Occipital lobe (tissue), 3 donors: ENCODE measurements at places on chromosomes 1 and 21. TPM values are rescaled to one million over a fixed set of nuclear protein-coding genes. Genes with fewer than 3 reads are reported as not detected.

GRCh38 chr1:197912739-197913494 is 4.3 kb upstream of the LHX9 start:
- no peak for DNase-seq

GRCh38 chr1:151047925-151048644 is 534 bp downstream of the C1orf56 start:
- peak; percentile 45 for DNase-seq

LMX1A gene
- not detected for total RNA-seq

CKS1B gene
- total RNA-seq, result 12.2 TPM

TMEM81 gene
- 3.4 TPM for total RNA-seq
